ENCODE measurements at places on chromosomes 12 and 14.

GRCh38 chr14:92021523-92021922 lies 18.3 kb downstream of the TRIP11 start:
- DNase-seq, result no peak

DNA sequence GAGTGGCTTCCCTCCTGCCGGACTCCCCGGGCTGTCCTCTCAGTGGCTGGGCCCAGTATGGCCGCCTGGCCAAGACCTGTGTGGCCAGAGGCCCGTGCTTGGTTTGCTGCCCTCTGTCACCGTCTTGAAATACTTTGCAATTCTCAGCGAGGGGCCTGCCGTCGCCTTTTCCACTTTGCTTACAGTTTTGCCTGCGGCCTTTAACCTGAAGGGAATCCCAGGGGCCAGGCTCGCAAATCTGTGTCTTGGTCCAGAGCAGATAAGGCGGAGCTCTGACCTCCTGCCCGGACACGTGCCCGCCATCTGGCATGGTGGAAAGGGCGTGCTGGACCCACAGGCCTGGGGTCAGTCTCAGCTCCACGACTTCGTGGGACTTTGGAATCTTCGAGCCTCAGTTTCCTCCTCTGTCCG lies 10.9 kb upstream of the AMN start:
- no peak for DNase-seq

DNA sequence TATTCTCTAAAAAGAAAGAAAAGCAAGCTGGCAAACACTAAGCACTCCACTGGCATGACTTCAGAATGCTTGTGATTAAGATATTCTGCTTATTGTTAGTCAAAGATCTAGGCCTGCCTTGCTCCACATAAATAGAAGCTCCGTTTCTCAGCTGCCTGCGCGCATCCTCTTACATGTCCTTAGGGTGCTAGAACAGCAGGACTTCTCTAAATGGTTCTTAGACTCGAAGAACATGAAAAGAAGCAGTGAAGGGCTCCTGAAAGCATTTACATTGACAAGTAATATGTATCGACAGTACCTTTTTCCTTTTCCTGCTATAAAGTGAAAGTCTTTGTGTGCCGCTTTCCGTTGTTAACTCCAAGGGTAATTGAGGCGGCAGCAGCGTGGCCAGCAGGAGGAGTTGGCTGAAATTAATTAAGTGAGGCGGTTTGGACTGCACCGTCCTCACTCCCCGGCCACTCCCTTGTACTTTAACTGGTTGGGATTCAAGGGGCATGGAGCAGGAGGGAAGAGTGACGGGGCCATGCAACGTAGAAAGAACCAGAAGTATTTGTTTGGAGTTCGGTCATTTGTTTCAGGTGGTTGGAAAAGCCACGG lies 34.2 kb upstream of the OTX2 start:
- DNase-seq, result no peak

DNA sequence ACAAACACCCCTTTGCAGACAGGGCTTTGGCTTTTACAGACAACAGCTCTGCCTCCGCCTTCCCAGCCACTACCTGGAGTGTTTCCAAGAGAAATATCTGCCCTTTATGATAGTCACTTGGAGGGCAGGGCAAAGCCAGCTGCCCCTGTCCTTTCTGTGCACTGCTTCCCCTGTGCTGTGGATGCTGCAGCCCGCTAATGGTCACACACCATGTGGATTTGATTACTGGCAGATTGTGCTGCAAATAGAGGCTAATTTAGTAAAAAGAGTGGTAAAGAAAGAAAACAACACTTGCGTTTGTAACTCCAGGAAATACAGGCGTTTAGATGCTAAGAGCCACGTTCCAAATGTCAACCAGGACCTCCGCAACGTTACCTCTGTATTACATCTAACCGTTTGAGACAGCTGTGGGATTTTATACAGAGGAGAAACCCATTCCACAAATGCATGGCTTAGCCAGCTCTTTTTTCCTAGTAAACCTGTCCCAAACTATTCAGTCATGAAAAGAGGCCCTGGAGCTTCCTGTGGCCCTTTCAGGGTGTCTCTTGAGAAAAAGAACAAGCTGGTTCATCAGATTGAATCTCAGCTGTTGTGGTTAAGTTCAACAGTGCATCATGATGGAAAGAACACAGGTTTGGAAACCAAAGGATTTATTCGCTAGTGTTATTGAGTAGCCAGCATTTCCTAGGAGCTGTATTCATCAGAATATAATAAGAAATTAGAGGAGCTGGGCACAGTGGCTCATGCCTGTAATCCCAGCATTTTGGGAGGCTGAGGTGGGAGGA lies 30.1 kb upstream of the PWP1 start:
- no peak for DNase-seq

GRCh38 chr12:66600903-66601302 lies 78.0 kb downstream of the GRIP1 start:
- no peak for DNase-seq

- DNase-seq, result no peak
Observed at GRCh38 chr12:32868885-32869284, 27.7 kb downstream of the PKP2 start.

- no peak for DNase-seq
Observed at GRCh38 chr12:103318566-103318965, 177.2 kb downstream of the C12orf42 start.

GRCh38 chr14:52131640-52132320 lies 62.9 kb upstream of the NID2 start:
- no peak for DNase-seq

DNA sequence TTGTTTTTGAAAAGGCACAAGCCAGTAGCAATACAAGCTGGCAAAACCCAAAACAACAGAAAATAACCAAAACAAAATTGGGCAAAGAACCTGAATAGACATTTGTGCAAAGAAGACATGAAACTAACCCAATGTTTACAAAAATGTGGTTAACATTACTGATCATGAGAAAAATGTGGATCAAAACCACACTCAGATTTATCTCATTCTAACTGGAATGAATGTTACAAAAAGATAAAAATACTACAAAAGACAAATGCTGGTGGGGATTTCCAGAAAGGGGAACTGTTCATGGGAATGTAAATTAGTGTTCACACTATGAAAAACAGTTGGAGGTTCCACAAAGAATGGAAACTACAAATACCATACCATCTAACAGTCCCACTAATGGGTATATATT lies 26.6 kb downstream of the ASCL4 start:
- DNase-seq, result no peak

DNA sequence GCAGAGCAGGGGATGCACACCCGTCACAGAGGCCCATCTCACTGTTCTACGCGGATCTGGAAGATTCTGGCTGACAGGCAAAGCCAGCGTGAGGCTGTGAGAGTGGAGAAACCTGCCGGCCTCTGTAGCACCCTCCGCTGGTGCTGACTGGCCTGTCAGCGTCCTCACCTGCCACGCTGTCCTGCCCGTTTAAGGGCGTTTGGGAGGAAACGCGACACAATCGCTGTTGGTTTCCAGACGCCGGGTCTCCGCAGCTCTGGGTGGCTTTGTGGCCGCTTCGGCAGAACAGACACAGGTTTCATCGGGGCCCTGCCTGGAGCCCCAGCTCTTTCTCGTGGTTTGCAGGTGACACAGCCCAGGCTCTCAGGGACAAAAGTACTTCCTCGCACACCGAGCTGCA lies 70.6 kb downstream of the NOC4L start:
- no peak for DNase-seq

- no peak for DNase-seq
Observed at GRCh38 chr12:32462908-32463307, 63.5 kb downstream of the FGD4 start.

DNA sequence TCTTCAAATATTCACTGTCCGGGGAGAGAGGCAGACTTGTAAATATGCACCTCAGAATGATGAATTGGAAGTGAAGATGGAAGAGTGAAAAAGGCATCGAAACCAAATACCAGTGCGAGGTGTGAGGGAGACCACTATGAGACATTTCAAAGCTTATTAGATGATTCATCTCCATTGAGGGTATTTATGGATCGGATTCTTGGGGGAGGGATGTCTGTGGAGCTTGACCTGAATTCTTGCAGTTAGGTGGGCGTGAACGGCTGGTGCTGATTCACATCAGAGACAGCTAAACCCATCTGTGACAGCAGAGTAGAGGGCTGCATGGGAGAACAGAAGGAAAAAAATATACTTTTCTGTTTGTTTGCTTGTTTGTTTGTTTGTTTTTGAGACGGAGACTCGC lies 677.2 kb downstream of the AACS start:
- DNase-seq, result no peak

DNA sequence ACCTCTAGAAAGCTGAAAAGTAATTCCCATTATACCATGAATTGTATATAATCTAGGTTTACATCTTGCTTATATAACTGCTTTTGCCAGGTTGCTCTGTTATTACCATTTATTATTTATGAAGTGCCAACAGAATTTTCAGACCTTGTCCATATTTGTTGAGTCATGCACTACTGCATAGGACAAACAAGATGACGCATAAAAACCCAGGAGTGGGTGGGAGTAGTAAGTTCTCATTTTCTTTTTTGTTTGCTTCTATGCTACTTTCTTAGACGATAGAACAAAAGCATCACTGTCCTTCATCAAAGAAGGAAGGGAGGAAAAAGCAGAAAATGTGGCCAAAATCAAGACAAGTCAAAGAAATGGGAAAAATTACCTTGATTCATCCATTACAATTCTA lies 119.0 kb upstream of the RASSF8 start:
- no peak for DNase-seq

DNA sequence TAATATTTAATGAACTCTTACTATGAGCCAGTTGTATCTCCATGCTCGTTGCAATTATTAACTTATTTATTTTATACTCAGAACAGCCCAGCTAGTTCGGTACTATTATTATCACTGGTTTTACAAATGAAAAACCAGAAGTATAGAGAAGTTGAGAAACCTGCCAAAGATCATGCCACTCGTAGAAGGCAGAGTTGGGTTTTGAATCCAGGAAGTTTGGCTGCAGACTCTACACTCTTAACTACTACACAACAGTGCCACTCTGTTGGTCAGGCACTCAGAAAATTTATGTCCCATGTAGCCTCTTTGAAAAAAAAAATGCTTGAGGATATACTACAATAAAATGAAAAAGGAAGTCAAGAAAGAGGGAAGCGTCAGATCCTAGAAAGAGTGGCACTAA lies 71.5 kb upstream of the ARID2 start:
- no peak for DNase-seq

DNA sequence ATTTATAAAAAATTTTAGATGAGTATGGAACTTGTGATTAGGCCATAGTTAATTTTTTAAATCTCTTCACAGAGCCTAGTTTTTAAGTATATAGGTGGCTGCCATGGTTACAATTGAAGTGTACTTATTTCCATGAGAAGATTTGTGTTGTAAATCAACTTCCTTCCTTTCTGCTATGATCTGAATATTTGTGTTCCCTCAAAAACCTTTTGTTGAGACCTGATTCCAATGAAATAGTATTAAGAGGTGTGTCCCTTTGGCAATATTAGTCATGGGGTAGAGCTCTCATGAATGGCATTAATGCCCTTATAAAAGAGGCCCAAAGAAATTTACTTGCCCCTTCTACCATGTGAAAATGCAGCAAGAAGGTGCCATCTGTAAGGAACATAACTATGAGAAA lies 28.8 kb downstream of the ETNK1 start:
- DNase-seq, result no peak

GRCh38 chr12:52390739-52391617 lies 5.5 kb upstream of the KRT84 start:
- DNase-seq, result no peak

DNA sequence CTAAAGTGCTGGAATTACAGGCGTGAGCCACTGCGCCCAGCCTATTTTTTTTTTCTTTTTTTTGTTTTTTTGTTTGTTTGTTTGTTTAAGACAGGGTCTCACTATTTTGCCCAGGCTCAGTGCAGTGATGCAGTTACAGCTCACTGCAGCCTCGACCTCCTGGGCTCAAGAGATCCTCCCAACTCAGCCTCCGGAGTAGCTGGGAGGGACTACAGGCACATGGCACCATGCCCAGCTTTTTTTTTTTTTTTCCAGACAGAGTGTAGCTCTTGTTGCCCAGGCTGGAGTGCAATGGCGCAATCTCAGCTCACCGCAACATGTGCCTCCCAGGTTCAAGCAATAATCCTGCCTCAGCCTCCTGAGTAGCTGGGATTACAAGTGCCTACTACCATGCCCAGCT lies 5.8 kb upstream of the ITFG2 start:
- DNase-seq, result no peak

DNA sequence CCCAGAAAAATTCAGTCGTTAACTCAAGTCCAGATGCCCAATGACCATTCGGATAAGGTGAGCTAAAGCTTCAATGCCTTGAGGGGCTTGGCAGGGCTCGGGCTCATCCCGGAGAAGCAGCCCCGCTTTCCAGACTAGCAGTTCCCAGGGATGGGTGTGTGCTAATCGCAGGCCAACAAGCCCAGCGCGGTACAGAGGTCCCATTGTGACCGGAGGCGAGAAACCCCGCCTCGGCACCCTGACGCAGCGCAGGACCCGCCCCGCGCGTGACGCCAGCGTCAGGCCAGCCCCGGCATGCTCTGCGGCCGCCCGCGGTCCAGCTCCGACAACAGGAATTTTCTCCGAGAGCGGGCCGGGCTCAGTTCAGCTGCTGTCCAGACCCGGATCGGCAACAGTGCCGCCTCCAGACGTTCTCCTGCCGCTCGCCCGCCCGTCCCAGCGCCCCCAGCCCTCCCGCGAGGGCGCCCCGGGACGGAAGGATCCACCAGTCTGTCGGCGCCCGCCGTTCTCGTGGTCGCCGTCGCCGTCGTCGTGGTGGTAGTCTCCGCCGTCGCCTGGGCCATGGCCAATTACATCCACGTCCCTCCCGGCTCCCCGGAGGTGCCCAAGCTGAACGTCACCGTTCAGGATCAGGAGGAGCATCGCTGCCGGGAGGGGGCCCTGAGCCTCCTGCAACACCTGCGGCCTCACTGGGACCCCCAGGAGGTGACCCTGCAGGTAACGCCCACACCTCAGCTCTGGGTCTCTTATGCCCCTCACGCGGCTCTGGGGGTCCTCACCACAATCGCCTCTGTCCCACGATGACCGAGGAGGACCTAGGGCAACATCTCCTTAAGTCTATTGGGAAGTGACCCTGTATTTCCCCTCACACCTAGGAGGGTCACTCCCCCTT lies at the start of gene ETNK1:
Gene ETNK1, plus strand, starts transcription at position 302 of the 892 bp plus-strand sequence. Its CDS starts 260 bp downstream, at position 562.
- DNase-seq, result peak; percentile 77

DNA sequence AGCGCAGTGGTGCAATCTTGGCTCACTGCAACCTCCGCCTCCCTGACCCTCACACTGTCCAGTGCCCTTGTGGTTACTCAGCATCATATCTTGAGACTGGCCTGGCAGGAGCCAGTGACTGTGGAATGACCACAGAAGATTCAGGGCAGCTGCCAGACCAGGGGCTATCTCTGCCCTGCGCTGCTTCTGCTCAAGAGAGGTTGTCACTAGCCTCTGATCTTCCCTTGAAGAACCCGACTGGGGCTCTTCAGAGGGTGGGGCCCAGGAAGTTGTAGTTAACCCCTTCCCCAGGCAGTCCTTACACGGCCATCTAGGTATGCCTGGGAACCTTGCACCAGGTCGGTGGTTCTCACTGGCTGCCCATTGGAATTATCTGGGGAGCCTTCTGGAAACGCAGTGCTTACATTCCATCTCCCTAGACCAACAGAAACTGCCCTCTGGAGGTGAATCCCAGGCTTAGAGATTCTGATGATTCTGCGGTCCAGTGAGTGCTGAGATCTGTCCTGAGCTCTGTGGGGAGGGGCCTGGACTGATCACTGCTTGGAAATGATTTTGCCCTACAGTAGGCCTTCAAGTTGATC lies 41.4 kb downstream of the PLEKHG3 start:
- DNase-seq, result no peak

All from activated CD4-positive, alpha-beta T cell treated with anti-CD3 and anti-CD28 coated beads, Interleukin-2, amount 50 U/mL, for 1 hour (primary cell).